CD4-positive, alpha-beta T cell treated with Interleukin-1 beta for 1 hour (primary cell): ENCODE measurements at places on chromosomes 13 and 19.

- no peak for DNase-seq
Observed at GRCh38 chr19:49592486-49593232, 1.7 kb downstream of the PRR12 start.

- DNase-seq: no peak
Observed at GRCh38 chr13:72500851-72501250, 226.6 kb downstream of the MZT1 start.

- no peak for DNase-seq
Observed at GRCh38 chr13:53781941-53782340, 753.3 kb downstream of the OLFM4 start.

DNA sequence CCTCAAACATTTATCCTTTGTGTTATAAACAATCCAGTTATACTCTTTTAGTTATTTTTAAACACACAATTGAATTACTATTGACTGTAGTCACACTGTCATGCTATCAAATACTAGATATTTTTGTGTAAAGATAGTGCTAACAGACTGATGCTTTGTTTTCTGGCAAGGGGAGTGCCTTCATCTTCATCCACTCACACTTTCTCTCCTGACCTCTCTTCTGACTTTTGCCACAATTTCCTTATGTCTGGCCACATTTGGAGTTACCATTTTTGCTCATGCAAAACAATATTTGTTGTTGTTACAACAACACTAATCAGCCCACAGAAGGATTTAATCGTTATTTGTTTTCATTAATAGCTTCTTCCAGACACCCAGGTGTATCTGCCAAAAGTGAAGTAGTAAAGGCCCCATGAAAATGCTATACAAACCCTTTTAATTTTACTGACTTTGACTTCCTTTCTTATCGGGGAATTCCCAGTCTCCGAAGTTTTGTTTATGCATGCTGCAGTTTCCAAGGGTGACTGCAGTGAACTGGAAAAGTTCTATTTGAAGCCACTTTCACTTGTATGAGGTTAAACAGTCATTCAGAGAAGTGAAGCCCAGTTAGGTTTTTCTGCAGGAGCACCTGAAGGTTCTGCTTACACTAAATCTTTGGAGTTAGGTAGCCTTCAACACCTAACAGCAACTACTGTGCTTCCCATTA is 66.1 kb upstream of the FRY start:
- DNase-seq: peak; percentile 39

- DNase-seq: no peak
Observed at GRCh38 chr13:37144661-37145060, 39.2 kb upstream of the CSNK1A1L start.

- DNase-seq: no peak
Observed at GRCh38 chr19:13718733-13719132, 45.6 kb upstream of the MRI1 start.

DNA sequence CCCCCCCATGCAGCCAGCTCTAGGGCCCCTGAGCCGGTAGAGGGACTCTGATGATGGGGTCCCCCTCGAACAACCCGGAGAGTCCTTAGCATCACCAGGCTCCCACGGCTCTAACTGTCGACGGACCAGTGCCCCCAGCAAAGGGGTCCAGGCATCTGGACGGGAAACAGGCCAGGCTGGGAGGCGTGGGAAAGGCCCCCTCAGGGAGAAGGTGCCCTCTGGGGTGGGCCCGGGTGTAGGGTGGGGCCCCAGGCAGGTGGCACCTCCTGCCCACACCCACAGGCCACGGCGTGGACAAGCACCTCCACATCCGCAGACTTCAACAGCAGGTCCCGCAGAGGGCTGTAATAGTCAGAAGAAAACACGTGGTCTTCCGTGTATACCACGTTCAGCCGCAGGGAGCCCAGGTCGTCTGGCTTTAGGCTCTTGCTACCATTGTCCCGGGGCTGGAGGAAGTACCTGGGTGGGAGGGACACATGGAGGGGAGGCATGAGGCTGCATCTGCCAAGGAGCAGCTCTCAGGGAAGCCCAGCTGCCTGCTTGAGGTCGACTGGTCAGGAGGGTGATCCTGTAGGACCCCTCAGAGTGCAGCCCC is 44.7 kb upstream of the C13orf46 start:
- no peak for DNase-seq

GRCh38 chr13:85974608-85975366 is 175.6 kb upstream of the SLITRK6 start:
- DNase-seq: no peak

- DNase-seq: peak; percentile 37
Observed at GRCh38 chr13:39684531-39685137, 29.2 kb downstream of the COG6 start.

DNA sequence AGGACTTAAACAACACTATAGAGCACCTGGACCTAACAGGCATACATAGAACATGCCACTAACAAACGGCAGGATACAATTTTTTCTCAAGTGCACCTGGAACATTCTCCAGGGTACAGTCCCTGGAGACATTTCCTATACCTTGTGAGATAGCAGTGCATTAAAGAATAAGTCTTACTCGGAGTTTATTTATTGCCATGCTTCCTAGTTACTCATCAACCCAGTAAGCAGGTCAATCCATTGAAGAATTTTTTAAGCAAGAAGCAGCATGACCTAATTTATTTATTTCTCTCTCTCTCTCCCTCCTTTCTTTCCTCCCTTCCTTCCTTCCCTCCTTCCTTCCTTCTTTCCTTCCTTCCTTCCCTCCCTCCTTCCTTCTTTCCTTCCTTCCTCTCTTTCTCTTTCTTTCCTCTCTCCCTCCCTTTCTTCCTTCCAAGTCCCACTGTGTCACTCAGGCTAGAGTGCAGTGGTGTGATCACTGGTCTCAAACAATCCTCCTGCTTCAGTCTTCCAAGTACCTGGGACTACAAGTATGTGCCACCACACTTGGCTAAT is 6.6 kb upstream of the TFDP1 start:
- no peak for DNase-seq

- no peak for DNase-seq
Observed at GRCh38 chr13:97280478-97280877, 58.3 kb downstream of the MBNL2 start.

DNA sequence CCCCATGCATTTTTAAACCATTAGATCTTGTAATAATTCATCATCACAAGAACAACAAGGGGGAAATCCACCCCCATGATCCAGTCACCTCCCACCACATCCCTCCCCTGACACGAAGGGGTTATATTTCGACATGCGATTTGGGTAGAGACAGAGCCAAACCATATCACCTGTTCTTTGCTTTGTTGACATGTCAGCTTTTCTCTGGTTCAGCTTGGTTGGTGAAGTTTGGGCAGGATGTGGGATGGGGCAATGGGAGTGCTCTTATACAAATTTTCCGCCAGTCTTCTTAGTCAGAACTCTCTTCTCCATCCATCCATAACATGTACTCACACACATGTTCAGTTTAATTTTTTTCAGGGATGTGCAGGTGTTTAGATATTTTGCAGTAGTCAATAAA is 12.9 kb downstream of the TPP2 start:
- no peak for DNase-seq

- no peak for DNase-seq
Observed at GRCh38 chr13:110559986-110560385, 1.5 kb downstream of the RAB20 start.

DNA sequence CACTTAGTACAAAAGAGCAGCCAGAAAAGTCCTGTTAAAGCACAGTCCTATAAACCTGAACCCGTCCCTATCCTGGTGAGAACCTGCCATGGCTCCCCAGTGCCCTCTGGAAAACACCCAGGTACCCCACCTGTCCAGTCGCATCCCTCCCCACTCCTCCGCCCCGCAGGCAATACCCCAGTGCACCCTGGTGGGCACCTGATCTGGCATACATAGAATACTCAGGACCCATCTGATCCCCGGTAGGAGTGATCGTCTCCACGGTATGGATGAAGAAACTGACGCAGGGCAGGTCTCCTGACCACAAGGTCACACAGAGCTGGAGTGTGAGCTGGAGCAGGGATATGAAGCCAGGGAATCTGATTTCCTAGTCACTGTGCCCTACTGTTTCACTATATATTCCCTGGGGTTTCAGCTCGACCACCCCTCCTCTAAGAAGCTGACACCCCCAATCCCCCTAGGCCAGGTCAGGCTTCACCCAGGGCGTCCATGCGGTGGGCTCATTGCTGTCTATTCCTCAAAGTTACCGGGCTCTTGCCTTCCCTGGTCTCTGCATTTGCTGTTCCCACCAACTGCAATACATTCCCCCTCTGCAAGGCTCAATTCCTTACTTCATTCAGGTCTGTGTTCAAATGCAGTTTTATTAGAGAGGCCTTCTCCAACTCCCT is 12.6 kb downstream of the FBXO46 start:
- DNase-seq: no peak

DNA sequence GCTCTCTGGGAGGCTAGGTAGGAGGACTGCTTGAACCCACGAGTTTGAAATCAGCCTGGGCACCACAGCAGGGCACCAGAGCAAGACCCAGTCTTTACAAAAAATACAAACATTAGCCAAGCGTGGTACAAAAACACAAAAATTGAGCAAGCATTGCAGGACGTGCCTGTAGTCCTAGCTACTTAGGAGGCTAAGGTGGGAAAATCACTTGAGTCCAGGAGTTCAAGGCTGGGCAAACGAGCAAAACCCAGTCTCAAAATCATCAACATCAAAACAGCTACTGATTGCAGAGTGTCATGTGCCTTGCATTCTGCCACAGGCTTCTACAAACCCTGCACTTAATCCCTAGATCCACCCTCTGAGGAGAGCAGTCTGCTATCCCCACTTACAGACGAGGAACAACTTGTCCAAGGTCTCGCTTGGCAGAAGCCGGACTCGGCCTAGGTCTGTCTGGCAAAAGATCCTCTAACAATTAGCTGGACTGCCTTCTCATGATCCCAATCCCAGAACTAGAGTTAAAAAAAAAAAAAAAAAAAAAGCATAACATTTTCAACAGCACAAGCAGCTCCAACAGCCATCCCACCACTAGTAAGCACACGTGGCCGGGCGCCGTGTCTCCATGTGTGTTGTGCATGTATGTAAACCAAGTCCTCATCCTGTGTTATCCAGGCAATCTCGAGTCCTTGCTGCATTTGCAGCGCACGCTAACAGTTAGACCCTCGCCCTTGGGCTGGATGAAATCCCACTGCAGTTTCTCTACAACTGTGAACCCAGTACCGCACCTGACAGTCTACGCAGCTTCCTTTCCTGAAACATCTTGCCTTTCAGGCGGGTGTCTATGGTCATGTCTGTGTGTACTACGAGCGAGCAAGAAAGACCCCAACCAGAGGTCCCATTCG is 2.0 kb downstream of the PPP6R1 start:
- DNase-seq: no peak

DNA sequence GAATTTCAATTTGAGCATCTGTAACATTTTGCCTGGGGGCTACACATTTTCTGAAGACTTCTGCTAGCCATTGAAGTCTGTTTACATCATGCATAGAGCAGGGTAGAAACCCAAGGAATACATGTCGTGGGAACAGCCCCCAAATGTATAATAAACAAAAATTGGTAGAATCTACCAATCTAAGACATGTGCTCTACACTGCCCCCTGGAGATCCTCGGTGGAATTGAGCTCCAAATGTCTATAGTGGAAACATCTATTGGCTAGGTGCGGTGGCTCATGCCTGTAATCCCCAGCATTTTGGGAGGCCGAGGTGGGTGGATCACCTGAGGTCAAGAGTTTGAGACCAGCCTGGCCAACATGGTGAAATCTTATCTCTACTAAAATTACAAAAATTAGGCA is 57.3 kb downstream of the MBD3L2B start:
- peak; percentile 40 for DNase-seq

GRCh38 chr13:97883396-97883795 is 70.1 kb upstream of the IPO5 start:
- DNase-seq: no peak
